ENCODE measurements at places on chromosomes 12 and 14. TPM values are rescaled to one million over a fixed set of nuclear protein-coding genes. Genes with fewer than 3 reads are reported as not detected.

TAS2R7 gene
- not detected for polyA plus RNA-seq

GNB3 gene
- 2.0 TPM for polyA plus RNA-seq

GRCh38 chr12:97764700-97765099 is 302.1 kb downstream of the RMST start:
- H3K4me1 ChIP-seq, result no peaks in the 10 kb centered on the region
- no peak for DNase-seq
- no peak overlapping the region for H3K4me3 ChIP-seq

- H3K27ac ChIP-seq, result no peak overlapping the region
- no peaks in the 10 kb centered on the region for H3K36me3 ChIP-seq
- no peak for DNase-seq
- H3K4me1 ChIP-seq, result peaks cover 18% of the 10 kb centered on the region
- H3K4me3 ChIP-seq, result no peak overlapping the region
- no peaks in the 10 kb centered on the region for H3K27me3 ChIP-seq
These were observed 141.2 kb downstream of the MED13L start for GRCh38 chr12:116136340-116136739.

DNA sequence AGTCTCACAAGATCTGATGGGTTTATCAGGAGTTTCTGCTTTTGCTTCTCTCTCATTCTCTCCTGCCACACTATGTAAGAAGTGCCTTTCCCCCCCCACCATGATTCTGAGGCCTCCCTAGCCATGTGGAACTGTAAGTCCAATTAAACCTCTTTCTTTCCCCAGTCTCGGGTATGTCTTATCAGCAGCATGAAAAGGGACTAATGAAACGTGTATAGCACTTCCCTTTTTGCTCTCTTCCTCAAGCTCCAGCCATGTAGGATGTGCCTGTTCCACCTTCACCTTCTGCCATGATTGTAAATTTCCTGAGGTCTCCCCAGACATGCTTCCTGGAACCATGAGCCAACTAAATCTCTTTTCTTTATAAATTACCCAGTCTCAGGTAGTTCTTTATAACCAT is 7.0 kb upstream of the CRACR2A start:
- no peak overlapping the region for H3K27ac ChIP-seq
- H3K27me3 ChIP-seq, result no peaks in the 10 kb centered on the region
- no peaks in the 10 kb centered on the region for H3K4me1 ChIP-seq
- DNase-seq, result no peak

DNA sequence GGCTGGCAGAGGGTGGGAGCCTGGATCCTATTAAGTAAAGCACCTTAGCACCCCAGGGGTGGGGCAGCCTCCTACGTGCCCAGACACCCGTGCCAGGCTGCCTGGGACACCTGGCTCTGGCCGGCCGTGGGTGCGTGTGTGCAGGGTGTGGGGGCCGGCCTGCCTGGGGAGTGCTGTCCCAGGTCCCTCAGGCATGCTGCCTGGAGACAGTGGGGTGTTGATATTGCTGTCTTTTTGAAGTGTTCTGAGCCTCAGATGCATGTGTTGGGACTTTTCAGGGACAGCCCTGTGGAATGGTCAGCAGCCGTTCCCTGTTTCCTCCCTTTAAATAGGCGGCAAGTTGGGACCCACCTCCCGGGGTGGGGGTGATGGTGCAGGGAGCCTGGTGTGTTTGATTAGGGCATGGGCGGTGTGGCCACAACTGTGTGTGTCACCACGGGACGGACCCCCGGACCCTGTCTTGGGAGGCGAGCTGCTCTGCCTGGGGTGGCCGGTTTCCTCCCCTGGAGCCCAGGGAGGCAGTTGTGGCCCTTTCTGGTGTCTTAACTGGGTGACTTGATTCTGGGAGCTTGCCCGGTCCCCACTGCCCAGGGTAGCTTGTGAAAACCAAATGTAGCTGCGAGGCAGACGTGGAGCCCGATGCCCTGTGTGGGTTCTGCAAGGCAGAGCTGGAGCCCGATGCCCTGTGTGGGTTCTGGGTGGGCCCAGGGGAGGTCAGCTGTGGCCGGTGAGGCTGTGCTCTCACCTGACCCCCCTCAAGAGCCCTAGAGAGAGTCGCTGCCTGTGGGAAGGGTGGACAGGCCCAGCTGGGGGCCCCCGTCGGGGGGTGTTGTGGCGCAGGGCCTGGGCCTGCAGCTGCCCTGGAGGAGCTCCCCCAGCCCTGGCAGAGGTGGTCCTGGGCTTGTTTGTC is 8.2 kb downstream of the ULK1 start:
- no peaks in the 10 kb centered on the region for H3K27me3 ChIP-seq
- no peak overlapping the region for H3K27ac ChIP-seq
- H3K4me3 ChIP-seq, result no peak overlapping the region
- H3K4me1 ChIP-seq, result no peaks in the 10 kb centered on the region
- no peak for DNase-seq

DNA sequence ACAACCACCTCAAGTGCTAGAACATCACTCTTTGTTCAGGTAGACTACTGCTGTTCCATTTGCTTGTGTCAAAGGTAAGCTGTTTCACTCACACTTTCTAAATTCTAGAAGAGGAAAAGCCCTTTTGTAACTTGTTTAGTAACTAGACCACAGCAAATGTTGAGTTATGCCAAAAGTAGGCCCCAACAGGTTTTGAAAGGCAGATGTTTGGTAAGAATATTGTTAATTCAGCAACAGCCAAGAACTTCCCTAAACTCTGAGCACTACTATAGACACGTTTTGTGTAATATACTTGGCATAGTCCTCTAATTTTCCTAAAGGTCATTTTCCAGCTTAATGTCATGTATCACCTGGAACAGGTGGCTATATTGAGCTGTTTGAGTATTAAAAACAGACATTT is 79.0 kb downstream of the DCAF5 start:
- H3K4me3 ChIP-seq, result no peak overlapping the region
- no peaks in the 10 kb centered on the region for H3K27me3 ChIP-seq
- DNase-seq, result no peak
- peaks cover 5% of the 10 kb centered on the region for H3K4me1 ChIP-seq

GRCh38 chr14:64369201-64369600 is 19.0 kb upstream of the MTHFD1 start:
- no peak for DNase-seq
- no peak overlapping the region for H3K4me3 ChIP-seq
- no peaks in the 10 kb centered on the region for H3K27me3 ChIP-seq
- no peaks in the 10 kb centered on the region for H3K4me1 ChIP-seq
- H3K27ac ChIP-seq, result no peak overlapping the region

- peaks cover 6% of the 10 kb centered on the region for H3K36me3 ChIP-seq
- no peaks in the 10 kb centered on the region for H3K4me1 ChIP-seq
- H3K27me3 ChIP-seq, result no peaks in the 10 kb centered on the region
- no peak overlapping the region for H3K4me3 ChIP-seq
- no peak for DNase-seq
These were observed 23.0 kb downstream of the BTBD6 start for GRCh38 chr14:105271224-105271890.

- no peak overlapping the region for H3K4me3 ChIP-seq
- H3K4me1 ChIP-seq, result no peaks in the 10 kb centered on the region
- no peak for DNase-seq
- H3K27me3 ChIP-seq, result no peaks in the 10 kb centered on the region
- H3K36me3 ChIP-seq, result no peaks in the 10 kb centered on the region
These were observed 1092.8 kb upstream of the SEL1L start for GRCh38 chr14:82626156-82627066.

- no peaks in the 10 kb centered on the region for H3K36me3 ChIP-seq
- no peaks in the 10 kb centered on the region for H3K27me3 ChIP-seq
- H3K27ac ChIP-seq, result no peak overlapping the region
- no peak overlapping the region for H3K4me3 ChIP-seq
- no peaks in the 10 kb centered on the region for H3K4me1 ChIP-seq
- no peak for DNase-seq
These were observed 58.7 kb upstream of the SOX5 start for GRCh38 chr12:24008166-24008565.

LMO3 gene
- 54.0 TPM for polyA plus RNA-seq

TRMT61A gene
- 21.5 TPM for polyA plus RNA-seq

MYF6 gene
- polyA plus RNA-seq, result not detected

ZNF84 gene
- polyA plus RNA-seq, result 5.1 TPM

DNA sequence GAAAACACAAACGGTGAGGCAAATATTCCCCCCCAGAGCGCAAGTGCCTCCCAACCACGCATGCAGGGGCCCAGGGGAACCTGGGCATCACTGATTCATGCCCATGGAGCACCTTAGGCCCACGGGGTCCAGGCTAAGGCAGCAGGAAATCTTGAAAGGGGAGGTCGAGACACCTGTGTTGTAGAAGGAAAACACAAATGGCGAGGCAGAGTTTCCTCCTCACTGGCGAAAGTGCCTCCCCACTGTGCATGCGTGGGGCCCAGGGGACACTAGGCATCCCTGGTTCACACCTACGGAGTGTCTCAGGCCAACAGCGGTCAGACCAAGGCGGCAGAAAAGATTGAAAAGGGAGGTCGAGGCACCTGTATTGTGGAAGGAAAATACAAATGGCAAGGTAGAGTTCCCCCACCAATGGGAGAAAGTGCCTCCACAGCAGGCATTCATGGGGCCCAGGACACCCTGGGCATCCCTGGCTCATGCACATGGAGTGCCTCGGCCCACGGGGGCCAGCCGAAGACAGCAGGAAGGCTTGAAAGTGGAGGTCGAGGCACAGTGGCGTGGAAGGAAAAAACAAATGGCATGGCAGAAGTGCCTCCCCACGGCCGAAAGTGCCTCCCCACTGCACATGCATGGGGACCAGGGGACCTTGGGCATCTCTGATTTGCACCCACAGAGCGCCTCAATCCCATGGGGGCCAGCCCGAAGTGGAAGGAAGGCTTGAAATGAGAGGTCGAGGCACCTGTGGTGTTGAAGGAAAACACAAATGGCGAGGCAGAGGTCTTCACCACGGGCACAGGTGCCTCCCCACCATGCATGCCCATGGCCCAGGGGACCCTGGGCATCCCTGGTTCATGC is 368.8 kb downstream of the ALG10 start:
- H3K27ac ChIP-seq, result no peak overlapping the region
- no peak for DNase-seq
- no peaks in the 10 kb centered on the region for H3K4me1 ChIP-seq
- H3K36me3 ChIP-seq, result no peaks in the 10 kb centered on the region
- no peak overlapping the region for H3K4me3 ChIP-seq
- no peaks in the 10 kb centered on the region for H3K27me3 ChIP-seq

CMTM5 gene
- 3.3 TPM for polyA plus RNA-seq

Data from lung (tissue), 17 donors.